ENCODE measurements at places on chromosomes 13 and 19. TPM values are rescaled to one million over a fixed set of nuclear protein-coding genes. Genes with fewer than 3 reads are reported as not detected.

B3GNT8 gene
- 8.0 TPM for total RNA-seq

CGB2 gene
- not detected for total RNA-seq

CASP14 gene
- total RNA-seq = 0.12 TPM

ZNF428 gene
- total RNA-seq = 90.2 TPM

ZNF85 gene
- total RNA-seq = 25.1 TPM

MEX3D gene
- total RNA-seq = 52.7 TPM

IGFL2 gene
- total RNA-seq = not detected

IRGC gene
- not detected for total RNA-seq

OR7D2 gene
- total RNA-seq = 0.12 TPM

LGALS14 gene
- not detected for total RNA-seq

FGF14 gene
- total RNA-seq = 1.8 TPM

ZNF382 gene
- 14.8 TPM for total RNA-seq

GTF2F2 gene
- 12.1 TPM for total RNA-seq

ZNF813 gene
- total RNA-seq = 5.5 TPM

TEX101 gene
- not detected for total RNA-seq

SLC10A2 gene
- total RNA-seq = 0.12 TPM

TNFRSF19 gene
- 30.4 TPM for total RNA-seq

ZNF557 gene
- total RNA-seq = 13.8 TPM

DGKH gene
- total RNA-seq = 15.5 TPM

PSG2 gene
- not detected for total RNA-seq

CLDND2 gene
- total RNA-seq = not detected

KLK5 gene
- 0.93 TPM for total RNA-seq

SOX1 gene
- total RNA-seq = not detected

TSHZ3 gene
- total RNA-seq = 12.7 TPM

ZNF208 gene
- 33.8 TPM for total RNA-seq

PSG3 gene
- not detected for total RNA-seq
